ENCODE measurements at places on chromosomes 11 and 22.

DNA sequence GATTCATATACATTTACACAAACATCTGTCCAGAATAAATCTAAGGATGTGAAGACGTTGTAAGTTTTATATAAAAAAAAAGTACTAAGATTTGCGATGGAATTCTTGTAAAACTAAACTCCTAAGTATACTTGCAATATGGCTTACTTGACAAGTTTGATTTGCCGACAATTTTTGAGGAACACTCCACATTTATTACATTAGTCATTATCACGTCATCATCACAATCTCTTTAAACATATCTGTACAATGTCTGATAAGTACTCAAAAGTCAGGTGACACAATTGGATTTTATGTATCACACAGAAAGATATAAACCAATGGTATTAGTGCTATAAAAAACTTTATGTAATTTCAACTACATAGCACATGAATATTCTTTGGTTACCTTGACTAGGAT is 30.4 kb downstream of the IMMP1L start:
- DNase-seq: no peak

- DNase-seq: no peak
Observed at GRCh38 chr22:35023692-35024363, 42.1 kb upstream of the ISX start.

GRCh38 chr22:44045145-44045544 is 21.0 kb downstream of the PARVB start:
- DNase-seq: no peak

DNA sequence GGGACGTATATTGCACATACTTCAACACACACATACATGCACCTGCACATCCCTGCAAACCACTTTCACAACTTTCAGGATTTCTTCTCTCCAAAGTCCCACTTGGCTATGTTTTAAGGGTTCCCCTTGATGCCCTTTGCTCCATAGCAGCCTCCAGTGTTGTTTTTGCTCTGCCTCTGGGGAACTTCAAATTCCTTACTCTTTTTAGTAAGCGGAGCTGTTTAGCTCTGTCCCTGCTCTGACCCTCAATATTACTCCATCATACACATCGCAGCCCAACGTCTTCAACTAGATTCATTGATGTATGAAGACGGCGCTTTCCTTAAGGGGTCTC is 18.3 kb downstream of the PRR5L start:
- no peak for DNase-seq

GRCh38 chr11:60941371-60942119 is 10.4 kb downstream of the SLC15A3 start:
- DNase-seq: no peak

GRCh38 chr22:34427436-34427835 is 507.2 kb upstream of the LARGE1 start:
- no peak for DNase-seq

- no peak for DNase-seq
Observed at GRCh38 chr11:17585911-17586695, 39.0 kb downstream of the OTOG start.

DNA sequence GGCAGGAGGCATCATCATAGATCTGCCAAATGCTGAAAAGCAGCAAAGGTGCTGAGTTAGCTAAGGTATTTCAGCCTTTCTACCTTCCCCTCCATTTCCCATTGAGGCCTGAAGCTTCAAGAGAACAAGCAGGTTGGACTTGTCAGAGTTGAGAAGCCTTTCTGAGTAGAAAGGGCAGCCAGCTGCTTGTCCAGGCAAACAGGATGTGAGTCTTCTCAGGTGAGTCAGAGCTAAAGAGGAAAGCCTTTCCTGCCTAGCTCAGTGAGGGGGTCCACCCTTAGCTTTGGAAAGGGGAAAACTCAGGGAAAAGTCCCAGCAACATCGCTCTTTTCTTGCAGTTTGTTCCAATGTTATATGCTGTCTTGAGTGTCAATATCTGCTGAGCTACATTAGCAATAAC is 13.2 kb upstream of the MPZL2 start:
- no peak for DNase-seq

- DNase-seq: no peak
Observed at GRCh38 chr11:71568704-71569349, 3.5 kb downstream of the KRTAP5-10 start.

DNA sequence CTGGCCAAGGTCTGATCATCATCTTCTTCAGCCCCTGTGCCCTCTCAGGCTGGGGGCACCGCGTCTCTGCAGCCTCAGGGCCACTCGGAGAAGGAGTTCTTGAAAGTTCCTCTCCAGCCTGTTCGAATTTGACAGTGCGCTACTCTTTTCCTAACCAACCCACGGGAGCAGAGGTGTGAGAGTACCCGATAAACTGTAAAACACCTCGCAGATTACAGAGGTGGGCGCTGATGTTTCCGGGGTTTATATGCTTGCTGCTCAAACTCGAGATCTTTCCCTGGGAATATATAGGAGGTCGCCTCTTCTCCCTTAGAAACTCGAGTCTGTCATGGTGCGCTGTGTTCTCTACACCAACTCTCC is 515 bp downstream of the CTR9 start:
- DNase-seq: no peak

DNA sequence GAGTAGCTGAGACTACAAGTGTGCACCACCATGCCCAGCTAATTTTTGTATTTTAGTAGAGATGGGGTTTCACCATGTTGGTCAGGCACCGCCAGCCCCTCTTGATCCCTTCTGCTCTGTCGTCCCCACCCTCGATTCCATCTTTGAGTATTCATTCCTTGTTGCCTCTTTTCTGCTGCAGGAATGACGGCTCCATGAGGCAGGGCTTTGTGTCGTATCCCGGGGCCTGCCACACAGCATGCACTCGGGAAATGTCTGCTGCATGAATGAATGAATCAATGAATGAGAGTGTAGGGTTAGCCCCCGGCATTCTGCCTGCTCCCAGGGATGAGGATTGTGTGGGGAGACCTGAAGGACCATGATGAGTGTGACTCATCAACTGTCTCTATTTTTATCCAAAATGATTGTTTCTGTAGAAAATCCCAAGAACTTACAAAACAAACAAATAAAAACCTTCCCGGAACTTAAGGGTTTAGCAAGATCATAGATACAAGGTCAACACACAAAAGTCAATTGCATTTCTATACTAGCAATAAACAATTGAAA is 54.6 kb upstream of the SLC22A12 start:
- DNase-seq: no peak

DNA sequence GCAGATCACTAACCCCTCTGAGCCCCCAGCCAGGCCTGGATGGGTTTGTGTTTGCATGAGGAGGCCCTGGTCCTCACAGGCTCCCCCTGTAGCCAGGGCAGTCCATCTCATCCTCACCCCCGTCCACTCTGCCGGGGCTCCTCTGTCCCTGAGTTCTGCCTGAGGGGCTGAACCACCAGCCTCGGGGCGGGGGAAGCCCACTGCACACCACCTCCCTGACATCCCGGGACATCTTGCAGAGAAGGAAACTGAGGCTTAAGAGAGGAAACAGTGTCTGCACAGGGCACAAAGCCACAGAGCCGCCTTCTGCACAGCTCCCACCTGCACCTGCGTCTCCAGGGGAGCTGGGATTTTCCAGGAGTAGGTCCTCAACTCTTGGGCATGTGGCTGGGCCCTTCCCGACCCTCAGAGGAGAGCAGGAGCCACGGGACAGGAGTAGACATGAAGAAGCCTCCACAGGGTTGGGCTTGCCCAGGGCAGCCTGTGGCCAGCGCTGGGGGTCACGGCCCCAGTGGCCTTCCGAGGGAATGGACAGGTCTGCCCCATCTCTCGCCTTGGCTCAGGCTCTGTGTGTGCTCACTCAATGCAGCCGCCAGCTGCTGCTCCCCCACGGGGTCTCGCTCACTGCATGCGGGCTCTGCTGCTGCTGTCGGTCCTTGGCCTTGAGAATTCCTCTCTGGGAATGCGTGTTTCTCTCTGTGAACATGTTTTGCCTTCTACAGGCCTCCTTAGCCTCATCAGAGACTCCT is 45.4 kb upstream of the CCDC188 start:
- no peak for DNase-seq
